ENCODE measurements at places on chromosomes 16 and 17.

GRCh38 chr16:74901606-74902005 lies 83.3 kb downstream of the WDR59 start:
- no peak for DNase-seq

GRCh38 chr17:19271780-19272357 lies 34.7 kb downstream of the EPN2 start:
- DNase-seq = no peak

DNA sequence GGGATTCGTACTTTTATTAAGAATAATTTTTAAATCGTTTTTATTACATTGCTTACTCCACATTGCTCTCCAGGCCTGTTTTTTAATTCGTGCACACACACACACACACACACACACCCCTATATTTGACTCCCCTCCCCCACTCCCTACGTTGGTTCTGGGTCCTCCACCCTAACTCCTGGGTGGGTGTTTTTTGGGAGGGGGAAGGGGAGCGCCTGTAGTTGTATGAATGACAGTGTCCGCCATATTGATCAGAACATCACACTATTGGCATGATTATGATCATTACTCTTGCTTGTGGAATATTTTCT lies 1.3 kb downstream of the GNAO1 start:
- DNase-seq = no peak

GRCh38 chr16:87982581-87983041 lies 31.4 kb downstream of the BANP start:
- no peak for DNase-seq

DNA sequence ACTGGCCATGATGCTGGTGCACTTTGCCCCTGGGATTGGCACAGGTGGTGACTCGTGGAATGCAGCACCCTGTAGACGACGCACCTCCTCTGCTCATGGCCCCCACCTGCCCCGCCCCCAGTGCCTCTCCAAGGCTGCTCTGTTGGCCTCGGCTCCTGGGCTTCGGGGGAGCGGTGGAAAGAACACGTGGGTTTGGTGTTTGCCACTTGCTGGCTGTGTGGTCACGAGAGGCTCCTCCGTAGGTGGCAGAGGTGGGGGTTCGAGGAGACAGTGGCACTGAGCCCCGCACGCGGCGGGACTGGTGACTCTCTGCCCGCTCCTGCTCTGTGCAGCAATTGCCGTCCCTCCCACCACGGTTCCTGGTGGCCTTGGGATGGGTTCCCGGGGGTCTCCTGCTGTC lies 82.8 kb upstream of the ZNF750 start:
- no peak for DNase-seq

GRCh38 chr16:73206151-73206707 lies 158.3 kb upstream of the ZFHX3 start:
- no peak for DNase-seq

DNA sequence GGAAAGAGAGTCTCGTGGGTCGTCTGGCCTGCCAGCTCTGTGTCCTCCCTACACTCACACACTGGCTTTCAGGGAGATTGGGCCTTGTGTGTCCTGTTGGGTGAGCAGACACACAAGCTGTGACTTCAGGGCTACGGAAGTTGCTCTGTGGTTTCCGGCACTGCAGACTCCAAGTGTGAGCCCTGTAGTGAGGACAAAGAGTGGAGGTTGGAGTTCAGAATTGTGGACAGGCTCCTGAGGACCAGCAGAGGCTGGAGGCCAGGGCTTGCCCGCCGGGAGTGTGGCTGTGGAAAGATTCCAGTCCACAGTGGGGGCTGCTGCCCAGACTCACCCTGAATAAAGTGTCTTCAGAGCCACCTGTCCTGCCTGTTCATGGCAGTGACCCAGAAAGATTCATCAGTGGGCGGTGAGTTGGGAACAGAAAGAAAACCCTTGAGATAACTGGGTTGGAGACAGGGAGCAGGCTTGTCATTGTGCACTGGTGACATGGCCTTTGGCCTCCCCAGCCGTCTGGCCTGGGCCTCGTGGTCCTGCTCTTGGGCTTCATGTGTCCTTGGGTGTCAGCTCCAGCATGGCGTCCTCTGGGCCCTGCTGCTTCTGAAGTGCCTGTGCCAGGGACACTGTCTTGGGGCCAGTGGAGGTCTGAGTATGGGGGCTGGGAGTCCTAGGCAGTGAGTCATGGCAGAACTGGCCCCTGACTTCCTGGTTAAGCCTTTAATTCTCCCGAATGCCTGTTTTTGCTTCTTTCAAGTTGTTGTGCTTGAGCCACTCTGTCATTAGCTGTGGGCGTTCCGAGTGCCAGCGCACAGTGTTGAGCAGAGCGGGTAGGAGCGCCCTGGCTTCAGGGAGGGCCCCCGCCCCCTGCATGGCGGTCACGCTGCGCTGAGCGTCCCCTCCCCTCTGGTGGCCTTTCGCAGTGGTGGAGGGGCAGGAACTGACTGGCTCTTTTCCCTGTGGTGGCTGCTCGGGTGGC lies 19.9 kb upstream of the ZNF750 start:
- peak; percentile 67 for DNase-seq

DNA sequence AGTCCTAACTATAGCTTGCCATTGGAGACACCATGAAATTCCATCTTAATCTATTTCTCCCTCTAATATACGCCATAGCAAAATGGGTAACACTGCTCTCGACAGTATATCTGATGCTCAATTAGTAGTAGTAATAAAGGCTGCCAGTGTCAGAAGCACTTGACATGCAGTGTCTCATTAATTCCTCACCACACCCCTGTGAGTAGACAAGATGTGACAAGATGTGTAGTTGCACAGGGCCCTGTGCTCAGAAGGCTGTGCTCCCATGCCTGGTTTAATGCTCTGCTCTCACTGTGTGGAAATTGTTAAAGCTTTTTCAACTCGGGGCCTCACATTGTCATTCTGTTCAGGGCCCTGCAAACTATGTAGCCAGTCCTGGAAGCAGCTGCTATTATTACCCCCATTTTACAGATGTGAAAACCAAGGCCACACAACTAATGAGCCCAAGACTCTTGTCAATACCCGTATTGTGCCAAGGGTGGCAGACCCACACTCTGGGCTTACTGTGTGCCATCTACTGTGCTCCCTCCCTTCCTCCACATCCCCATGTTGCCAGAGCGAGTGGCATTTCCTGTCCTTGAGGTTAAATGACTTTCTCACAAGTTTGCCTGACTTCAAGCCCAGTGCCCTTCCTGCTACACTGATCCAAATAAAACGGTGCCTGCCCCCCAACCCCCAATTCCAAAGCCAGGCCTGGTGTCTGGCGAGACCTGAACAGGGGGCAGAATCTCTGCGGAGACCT lies 287.3 kb upstream of the CCL2 start:
- no peak for DNase-seq

DNA sequence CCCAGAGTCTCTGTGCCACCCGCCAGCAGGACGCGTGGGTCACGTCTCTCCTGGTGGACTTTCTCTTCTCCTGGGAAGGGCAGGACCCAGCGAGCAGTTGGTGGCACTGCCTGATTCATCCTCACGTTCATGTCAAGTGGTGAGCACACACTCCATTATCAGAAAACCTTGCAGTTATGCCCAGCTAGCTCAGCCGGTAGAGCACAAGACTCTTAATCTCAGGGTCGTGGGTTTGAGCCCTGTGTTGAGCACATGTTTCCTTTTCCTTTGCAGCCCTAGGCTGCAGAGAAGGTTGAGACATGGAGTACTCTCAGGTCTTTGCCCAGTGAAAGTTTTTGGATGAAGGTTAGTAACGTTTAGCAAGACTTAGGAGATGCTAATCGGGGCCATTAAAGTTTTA lies 8.0 kb downstream of the OR1F1 start:
- DNase-seq = no peak

GRCh38 chr17:27533874-27534815 lies 77.9 kb downstream of the KSR1 start:
- DNase-seq = no peak

DNA sequence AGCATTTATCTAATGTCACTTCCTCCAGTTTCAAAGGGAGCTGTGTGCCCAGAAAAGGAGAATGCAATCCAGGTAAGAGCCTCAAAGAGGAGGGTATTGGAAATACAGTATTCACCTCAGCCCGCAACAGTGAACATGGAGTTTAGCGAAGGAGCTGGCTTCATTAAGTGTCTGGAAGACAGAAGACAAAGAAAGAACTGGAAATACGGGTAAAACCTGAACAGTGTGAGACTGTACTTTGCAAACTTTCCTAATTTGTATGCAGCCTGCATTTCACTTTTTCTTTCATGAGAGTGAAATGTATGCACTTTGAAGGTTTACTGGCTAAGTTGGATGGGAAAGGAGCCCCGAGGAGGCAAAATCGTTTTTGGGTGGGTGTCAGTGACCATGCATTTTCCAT lies 478.4 kb downstream of the HS3ST3B1 start:
- DNase-seq = no peak

DNA sequence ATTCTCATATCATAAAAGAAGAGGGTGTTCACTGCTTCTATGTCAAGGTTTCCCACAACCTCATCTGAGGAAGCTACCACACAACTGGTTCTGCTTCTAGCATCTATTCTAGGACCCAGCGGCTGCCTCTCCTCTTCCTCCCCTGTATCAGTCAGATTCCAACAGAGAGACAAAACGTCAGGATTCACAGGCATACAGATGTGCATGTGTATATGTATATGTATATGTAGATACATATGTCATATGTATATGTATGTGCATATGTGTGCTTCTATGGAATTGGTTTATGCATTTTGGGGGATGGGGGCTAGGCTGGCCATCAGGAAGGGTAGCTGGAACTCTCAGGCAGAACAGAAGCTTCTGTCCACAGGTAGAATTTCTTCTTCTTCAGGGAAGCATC lies 37.4 kb upstream of the NLRP1 start:
- DNase-seq = no peak

- DNase-seq = no peak
Observed at GRCh38 chr16:69476920-69477443, 52.6 kb downstream of the CYB5B start.

- no peak for DNase-seq
Observed at GRCh38 chr16:5854027-5854426, 756.4 kb upstream of the EEF2KMT start.

DNA sequence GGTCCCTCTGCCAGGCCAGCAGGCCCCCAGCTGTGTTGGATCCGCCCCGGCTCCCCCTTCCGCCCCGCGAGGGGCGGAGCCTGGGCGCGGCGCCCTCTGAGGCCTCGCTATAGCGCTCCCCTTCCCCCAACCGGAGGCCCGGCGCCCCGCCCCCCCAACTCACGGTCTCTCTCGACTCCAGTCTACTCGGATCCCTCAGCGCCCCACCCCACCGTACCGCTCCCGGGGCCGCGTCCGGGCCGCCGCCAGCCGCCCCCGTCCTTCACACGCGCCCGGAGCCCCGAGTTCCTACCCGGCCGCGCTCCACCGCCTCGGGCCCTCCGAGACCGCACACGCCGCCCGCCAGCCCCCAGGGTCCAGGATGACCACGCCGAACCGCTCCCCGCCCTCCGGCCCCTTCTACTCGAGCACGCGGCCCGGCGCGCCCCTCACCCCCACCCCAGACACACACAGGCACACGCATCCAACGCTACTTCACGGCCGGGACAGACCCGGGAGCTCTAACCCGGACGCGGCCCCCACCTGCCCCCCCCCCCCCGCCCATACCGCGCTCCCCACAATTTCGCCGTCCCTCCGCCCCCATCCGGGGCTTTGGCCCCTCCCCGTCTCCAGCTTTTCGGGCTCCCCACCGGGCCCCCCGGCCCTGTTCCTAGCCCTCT lies 1.4 kb downstream of the PHF23 start:
- peak; percentile 88 for DNase-seq

DNA sequence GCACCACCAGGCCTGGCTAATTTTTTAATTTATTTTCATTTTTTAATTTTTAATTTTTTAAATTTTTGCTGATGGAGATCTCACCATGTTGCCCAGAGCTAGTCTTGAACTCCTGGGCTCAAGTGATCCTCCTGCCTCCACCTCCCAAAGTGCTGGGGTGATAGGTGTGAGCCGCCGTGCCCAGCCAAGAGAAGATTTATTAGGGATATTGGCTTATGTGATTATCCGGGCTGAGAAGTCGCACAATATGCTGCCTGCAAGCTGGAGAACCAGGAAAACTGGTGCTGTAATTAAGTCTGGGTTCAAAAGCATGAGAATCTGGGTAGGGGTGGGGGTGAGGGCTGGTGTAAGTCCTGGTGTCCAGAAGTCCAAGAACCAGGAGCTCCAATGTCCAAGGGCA lies 2.5 kb upstream of the C16orf90 start:
- no peak for DNase-seq
